Activated CD4-positive, alpha-beta memory T cell treated with anti-CD3 and anti-CD28 coated beads for 36 hours (primary cell): ENCODE measurements at places on chromosomes 2 and 18. TPM values are rescaled to one million over a fixed set of nuclear protein-coding genes. Genes with fewer than 3 reads are reported as not detected.

NRBP1 gene
- total RNA-seq = 80.8 TPM

UGT1A10 gene
- total RNA-seq = not detected

LAMA1 gene
- total RNA-seq = not detected

- H3K4me3 ChIP-seq = no peak overlapping the region
- no peak overlapping the region for H3K27ac ChIP-seq
- H3K36me3 ChIP-seq = peaks cover 22% of the 10 kb centered on the region
- H3K4me1 ChIP-seq = no peaks in the 10 kb centered on the region
- no peaks in the 10 kb centered on the region for H3K27me3 ChIP-seq
- DNase-seq = no peak
Observed at GRCh38 chr18:79258447-79258846, 137.3 kb upstream of the NFATC1 start.

DNA sequence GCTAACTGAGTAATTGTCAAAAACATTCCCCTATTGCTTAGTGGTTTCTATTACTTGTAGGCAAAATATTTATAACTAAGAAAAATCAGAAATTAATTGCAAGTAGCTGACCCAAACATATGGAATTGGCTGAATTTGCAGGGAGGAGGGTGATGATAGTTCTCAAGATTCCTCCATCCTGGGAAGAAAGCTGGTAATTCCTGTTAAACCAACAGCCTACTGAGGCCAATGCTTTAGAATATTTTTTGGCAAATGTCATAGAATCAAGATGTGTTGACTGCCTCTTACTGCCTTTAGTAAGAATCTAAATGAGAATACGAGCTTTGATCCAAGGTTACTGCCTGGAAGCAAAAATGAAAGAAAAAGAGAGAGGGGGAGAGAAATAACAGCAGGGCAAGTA, 120.0 kb downstream of the COL6A3 start:
- peaks cover 9% of the 10 kb centered on the region for H3K4me1 ChIP-seq
- peaks cover 33% of the 10 kb centered on the region for H3K27me3 ChIP-seq
- no peak overlapping the region for H3K27ac ChIP-seq
- H3K36me3 ChIP-seq = no peaks in the 10 kb centered on the region
- DNase-seq = no peak
